Activated CD4-positive, alpha-beta T cell treated with anti-CD3 and anti-CD28 coated beads, Interleukin-2, amount 50 U/mL, for 24 hours (primary cell): ENCODE measurements at places on chromosomes 5 and 9.

DNA sequence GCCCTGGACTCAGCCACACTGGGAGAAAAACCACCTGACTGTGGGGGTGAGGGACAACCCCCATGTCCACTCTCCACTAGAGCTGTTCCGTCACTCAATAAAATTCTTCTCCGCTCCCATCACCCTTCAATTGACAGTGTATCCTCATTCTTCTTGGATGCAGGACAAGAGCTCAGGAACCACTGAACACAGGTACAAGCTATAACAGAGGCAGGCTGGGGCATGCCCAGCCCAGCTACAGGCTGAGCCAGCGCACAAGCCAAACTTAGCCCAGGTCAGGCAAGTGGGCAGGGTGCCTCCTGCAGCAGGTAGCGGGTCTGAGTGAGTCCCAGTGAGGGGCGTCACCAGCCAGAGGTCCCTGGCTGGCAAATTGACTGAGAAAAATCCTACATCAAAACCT is 183.4 kb downstream of the HINT1 start:
- no peak for DNase-seq

DNA sequence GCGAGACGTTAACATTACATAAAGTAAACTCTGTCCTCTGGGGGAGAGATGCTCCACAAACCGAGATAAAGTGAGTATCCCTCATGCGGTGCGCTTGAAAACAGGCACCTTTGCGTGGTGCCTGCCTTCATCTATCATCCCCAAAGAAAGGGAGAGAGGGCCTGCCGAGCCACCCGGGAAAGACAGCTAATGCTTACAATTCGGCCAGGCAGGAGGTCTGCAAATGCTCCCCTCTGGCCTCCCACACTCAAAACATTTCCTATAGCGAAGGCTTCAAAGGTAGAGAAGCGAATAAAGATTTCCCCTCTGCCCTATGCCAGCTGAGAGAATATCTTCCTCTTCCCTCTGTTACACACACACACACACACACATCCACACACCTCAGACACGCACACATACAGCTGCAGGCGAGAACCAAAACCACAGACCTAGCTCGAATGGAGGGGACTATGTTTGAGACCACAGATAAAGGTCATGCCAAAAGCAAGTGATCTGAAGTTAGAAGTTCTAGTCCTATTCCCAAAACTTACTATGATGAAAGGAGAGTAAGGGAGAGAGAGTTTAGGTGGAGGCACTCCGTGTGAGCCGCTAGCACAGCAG is 132.8 kb downstream of the CRB2 start:
- DNase-seq, result no peak

GRCh38 chr5:6493681-6494454 is 45.2 kb downstream of the UBE2QL1 start:
- no peak for DNase-seq

GRCh38 chr5:57695179-57695578 is 212.6 kb upstream of the ACTBL2 start:
- no peak for DNase-seq

- DNase-seq, result no peak
Observed at GRCh38 chr5:141633871-141634561, 2.6 kb downstream of the HDAC3 start.

DNA sequence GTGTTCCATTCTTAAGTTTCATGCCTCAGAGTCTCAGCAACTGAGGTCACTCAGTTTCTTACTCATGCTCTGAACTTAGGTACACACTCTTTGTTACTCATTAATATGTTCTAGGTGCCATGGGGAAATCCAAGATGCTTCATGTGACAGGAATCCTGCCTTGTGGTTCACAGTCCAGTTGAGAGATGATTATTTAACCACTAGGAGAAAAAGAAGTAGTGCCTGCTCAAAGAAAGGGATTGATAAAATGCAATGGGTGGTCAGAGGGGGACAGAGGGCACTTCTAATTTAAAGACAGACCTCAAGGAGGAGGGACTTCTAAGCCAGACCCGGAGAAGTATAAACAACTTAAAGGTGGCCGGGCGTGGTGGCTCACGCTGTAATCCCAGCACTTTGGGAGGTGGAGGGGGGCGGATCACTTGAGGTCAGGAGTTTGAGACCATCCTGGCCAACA is 69.0 kb downstream of the UGCG start:
- no peak for DNase-seq

- DNase-seq, result no peak
Observed at GRCh38 chr5:112049738-112050137, 292.7 kb upstream of the NREP start.

DNA sequence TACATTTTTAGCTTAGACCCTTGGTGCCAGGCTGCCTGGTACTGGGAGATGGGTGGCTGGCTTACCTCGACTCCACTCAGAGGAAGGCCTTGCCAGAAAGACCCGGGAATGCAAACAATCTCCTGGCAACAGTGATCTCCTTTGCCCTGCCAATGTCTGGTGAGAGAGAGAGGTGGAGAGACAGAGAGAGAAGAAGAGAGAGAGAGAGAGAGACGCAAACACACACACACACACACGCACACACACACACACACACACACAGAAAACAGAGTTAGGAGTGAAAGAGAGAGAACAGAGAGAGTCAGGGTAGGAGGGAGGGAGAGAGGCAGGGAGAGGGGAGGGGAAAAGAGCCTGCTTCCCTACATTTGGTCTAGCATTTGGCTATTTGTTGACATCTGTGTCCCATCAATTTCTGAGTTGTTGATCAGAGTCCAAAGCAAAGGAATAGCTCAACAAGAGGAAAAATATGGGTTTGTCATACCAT is 181.6 kb upstream of the MAP1B start:
- no peak for DNase-seq

GRCh38 chr5:36641431-36641830 is 35.0 kb downstream of the SLC1A3 start:
- DNase-seq, result no peak

GRCh38 chr9:110125763-110126351 is 82.1 kb downstream of the C9orf152 start:
- no peak for DNase-seq

GRCh38 chr9:76987594-76988200 is 31.8 kb upstream of the FOXB2 start:
- DNase-seq, result no peak

- no peak for DNase-seq
Observed at GRCh38 chr9:121720311-121721057, 69.0 kb downstream of the DAB2IP start.

GRCh38 chr9:110175275-110175968 is 32.5 kb downstream of the C9orf152 start:
- DNase-seq, result no peak

- no peak for DNase-seq
Observed at GRCh38 chr5:77957931-77958521, 181.9 kb upstream of the TBCA start.

- no peak for DNase-seq
Observed at GRCh38 chr9:70410368-70410767, 4.1 kb downstream of the KLF9 start.

DNA sequence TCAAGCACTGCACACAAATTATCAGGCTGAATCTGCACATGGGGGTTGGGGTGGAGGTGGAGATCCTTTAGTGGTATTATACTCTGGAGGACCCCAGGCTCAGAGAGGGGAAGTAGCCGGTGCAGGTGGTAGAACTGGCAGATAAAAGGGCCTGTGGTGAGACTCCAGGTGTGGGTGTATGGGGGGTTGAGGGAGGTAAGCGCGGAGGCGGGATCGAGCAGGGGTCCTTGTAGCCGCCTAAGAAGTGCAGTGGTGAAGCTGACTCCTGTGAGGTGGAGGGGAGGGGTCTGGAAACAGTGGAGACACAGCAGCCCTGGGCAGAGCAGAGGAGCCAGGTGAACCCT is 841 bp downstream of the ACSL6 start:
- DNase-seq, result no peak

- DNase-seq, result no peak
Observed at GRCh38 chr5:141934099-141934844, 10.6 kb downstream of the DELE1 start.

GRCh38 chr5:10030219-10030831 is 219.4 kb downstream of the ATPSCKMT start:
- no peak for DNase-seq

GRCh38 chr5:124454081-124454480 is 292.4 kb downstream of the ZNF608 start:
- no peak for DNase-seq
